Right hindlimb (tissue), 1 donor: ENCODE measurements at places on chromosomes 7 and 10.
A peak's percentile ranks its signal among the peaks of the same experiment; 100 is the strongest.

GRCh38 chr7:10156972-10157371 lies 816.7 kb upstream of the PHF14 start:
- no peak for DNase-seq

GRCh38 chr7:30925117-30925516 lies 13.5 kb downstream of the AQP1 start:
- DNase-seq: no peak

DNA sequence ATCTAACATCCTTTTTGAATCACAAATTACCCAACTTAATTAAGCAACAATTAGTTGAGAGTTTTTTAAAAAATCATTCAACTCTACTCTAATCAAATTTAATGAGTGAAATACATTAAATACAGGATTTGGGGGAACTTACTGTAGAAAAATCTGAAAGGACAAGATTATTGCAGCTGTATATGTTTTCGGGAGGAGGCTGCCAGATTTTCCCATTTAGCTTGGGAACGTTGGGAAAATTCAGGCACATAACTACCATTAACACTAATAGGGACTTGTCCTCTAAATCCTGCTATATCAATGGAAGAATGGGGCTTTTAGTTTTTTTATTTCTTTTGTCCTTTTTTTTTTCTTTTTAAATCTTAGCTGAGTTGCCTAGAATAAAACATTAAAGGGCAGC lies 691.4 kb upstream of the FZD8 start:
- DNase-seq: no peak

- no peak for DNase-seq
Measured at GRCh38 chr10:45308707-45309106, 6.7 kb downstream of the OR13A1 start.

DNA sequence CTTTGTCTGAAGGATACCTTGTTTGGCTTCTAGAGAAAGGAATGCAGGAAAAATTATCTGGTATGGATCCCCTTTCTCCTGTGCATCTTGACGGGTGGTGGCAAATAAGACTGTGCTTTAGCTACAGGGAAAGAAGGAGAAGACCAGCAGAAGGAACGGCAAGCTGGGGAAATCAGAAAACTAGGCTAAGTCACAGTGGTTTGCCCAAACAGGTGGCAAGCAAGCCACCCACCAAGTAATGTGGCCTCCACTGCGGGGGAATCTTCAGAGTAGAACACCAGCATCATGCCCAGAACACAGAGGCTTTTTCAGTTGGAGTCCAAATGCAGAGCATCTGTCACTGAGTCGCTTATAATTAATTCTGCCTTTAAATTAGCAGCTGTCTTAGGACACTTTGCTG lies 282.8 kb downstream of the PHF14 start:
- no peak for DNase-seq

DNA sequence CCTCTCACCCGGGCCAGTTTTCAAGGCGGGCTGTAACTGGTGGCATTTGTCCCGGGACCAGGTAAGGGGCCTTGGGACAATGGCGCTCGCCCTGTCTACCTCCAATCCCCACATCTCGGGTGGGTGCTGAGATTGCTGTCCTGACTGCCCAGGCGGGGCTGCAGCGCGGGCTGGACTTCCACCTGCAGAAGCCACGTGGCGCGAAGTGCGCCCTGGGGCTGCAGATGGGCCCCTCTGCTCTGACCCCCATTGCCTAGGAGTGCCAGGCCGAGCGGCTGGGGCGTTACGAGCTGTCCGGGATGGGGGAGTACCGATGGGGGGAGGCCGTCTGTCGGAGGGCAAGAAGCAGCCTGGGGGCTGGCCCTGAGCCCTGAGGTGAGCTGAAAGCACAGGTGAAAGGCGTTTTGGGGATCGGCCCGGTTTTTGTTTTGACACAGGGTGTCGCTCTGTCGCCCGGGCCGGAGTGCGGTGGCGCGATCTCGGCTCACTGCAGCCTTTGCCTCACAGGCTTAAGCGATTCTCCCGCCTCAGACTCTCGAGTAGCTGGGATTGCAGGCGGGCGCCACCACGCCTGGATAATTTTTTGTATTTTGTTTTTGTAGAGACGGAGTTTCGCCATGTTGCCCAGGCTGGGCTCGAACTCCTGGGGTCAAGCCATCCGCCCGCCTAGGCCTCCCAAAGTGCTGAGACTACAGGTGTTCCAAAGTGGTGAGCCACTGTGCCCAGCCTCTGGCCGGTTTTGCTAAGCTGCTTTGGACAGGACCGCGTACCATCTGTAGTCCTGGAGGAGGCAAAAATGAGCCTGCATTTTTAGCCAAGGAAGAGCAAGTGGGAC lies at the start of gene SFXN2:
TSS of gene SFXN2 (plus strand) at position 16 of the 835 bp plus-strand sequence. CDS start 12,001 bp downstream, outside the sequence.
- DNase-seq: no peak

- peak; percentile 65 for DNase-seq
Measured at GRCh38 chr10:114821915-114822443, 399 bp downstream of the FHIP2A start.

- no peak for DNase-seq
Measured at GRCh38 chr7:113521468-113521867, 397.3 kb downstream of the PPP1R3A start.

- peak; percentile 92 for DNase-seq
Measured at GRCh38 chr10:121536310-121536913, 61.8 kb downstream of the FGFR2 start.

- no peak for DNase-seq
Measured at GRCh38 chr10:48506147-48506917, 98.5 kb downstream of the ARHGAP22 start.

- no peak for DNase-seq
Measured at GRCh38 chr10:102593074-102593803, 51.0 kb upstream of the TRIM8 start.

DNA sequence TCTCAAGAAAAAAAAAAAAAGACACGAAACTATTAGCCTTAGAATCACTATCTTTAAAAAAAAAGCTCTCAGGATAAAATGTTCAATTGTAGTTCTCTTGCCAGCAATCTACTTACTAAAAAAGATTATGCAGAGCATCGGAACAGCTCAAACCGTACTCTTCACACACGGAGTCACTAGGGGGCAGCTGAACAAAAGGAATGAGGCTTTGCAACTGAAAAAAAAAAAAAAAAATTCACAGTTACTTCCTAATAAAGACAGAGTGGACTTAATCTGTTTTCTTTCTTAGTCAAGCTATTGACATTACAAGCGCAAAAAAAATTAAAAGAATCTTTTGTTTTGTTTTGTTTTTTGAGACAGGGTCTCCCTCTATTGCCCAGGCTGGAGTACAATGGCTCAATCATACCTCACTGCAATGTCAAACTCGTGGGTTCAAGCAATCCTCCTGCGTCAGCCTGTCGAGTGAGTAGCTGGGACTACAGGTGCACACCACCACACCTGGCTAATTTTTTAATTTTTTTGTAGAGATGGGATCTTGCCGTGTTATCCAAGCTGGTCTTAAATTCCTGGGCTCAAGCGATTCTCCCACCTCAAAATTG lies 11.5 kb downstream of the PMS2 start:
- DNase-seq: peak; percentile 53

DNA sequence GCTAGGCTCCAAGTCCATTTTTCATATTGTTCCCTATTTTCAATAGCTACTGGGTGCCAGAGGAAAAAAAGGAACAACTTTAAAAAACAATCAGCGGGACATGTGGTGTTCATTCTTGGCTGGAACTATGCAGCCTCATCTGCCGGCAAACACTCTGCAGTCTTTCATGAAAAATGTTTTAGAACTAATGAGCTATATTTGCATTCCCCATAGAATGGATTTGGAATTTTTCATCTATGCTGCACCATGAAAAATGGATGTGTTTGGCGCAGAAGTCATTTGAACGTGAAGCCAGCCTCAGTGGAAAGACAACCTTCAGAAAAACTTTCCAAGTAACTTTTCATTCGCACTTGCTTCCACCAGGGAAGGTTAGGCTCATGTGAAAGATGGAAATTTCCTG lies 270.5 kb downstream of the SKAP2 start:
- peak; percentile 55 for DNase-seq

DNA sequence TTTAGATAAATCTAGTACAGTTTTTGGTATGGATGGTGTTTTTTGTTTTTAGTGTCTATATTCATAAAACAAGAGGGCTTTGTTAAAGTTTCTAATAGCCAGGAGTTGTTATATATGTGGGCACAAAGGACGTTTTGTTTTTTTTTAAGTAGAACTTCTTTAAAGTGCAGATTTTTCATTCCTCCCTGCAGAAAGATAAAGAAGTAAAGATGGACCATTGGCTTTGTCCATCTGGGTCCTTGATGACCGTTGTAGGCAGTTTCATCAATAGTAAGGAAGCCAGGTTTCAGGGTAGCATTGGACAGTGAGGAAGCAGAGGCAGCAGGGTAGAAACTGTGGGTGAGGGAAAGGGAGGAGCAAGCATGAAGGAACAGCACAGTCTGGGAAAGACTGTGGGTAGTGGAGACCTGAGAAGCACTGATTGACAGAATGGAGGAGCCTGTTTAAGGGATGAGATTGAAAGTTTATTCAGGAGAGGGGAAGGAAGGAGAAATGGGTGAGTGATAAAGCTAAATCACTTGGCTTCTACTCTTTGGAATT lies 5.3 kb downstream of the CALU start:
- no peak for DNase-seq

GRCh38 chr7:26520483-26520882 lies 228.8 kb downstream of the SNX10 start:
- no peak for DNase-seq

DNA sequence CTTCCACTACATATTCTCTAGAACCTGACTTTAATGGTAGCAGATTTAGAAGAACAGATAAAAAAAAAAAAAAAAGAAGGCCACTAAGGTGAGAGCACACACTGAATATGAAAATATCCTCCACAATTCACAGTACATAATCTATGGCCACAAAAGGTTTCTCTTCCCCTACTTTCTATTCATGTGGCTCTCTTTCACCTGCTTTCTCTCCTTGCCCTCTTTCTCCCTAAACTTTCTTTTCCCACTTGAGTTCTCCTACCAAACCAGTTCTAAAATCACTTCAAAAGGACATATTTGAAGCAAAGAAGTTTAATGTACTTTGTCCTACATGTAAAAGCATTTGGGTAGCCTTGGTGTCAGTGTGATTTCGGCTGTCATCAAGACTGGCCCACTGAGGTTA lies 18.5 kb upstream of the DLX6 start:
- DNase-seq: no peak

GRCh38 chr7:154860621-154861375 lies 142.1 kb downstream of the PAXIP1 start:
- no peak for DNase-seq

DNA sequence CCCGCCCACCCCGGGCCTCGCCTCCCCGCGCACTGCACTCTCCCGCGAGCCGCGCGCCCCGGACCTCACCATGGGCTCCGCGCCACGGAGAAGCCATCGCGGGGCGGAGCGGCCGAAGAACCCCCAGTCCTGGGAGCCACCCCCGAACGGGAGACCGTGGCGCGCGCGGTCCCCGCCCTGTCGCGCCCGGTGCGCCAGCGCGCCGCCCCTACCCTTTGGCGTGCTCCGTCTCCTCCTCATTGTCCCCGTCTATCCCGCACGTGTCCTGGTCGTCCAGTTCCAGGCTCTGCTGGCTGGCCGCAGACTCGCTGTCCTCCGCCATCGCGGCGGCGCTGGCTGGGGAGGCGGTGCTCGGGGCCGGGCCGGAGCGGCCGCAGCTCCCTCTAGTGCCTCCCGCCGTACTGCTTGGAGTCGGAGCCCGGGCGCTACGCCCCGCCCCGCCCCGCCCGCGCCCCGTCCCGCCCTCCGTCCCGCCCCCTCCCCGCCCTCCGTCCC lies at the start of gene NMT2:
TSS of gene NMT2 (minus strand) at position 403 of the 495 bp plus-strand sequence. CDS start at position 322, 81 bp downstream.
- DNase-seq: no peak

- no peak for DNase-seq
Measured at GRCh38 chr7:12884856-12885440, 197.5 kb downstream of the ARL4A start.

DNA sequence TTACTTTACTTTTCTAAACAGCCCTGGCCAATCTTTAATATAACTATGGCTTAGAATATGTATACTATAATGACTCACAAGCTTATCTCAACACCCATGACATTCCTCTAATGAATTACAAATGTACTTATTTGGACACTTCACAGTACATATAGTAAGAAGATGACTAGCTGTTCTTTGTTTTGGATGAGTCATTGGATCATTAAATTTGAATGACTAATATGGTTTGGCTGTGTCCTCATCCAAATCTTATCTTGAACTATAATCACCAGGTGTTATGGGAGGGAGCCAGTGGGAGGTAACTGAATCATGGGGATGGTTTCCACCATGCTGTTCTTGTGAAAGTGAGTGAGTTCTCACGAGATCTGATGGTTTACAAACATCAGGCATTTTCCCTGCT lies 807.5 kb upstream of the SORCS1 start:
- DNase-seq: no peak

GRCh38 chr7:108232076-108232475 lies 101.9 kb upstream of the LAMB4 start:
- DNase-seq: no peak

DNA sequence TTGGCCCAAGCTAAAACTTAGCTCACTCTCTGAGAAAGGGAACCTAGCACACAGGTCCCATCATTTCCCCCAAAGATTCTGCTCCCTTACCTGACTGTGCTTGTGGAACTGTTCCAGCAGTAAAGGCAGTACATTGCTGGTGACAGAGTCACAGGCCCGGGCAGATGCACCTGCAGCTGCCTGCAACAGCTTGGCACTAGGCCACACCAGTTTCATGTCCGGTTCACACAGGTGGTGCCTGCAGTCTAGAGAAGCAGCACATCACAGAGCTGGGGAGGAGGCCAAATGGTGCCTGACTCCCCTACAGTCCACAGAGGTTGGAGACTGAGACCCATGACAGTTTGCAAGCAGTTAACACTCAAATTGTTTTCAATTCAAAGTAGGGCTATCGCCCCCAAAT lies 22.2 kb downstream of the ZDHHC16 start:
- DNase-seq: no peak

DNA sequence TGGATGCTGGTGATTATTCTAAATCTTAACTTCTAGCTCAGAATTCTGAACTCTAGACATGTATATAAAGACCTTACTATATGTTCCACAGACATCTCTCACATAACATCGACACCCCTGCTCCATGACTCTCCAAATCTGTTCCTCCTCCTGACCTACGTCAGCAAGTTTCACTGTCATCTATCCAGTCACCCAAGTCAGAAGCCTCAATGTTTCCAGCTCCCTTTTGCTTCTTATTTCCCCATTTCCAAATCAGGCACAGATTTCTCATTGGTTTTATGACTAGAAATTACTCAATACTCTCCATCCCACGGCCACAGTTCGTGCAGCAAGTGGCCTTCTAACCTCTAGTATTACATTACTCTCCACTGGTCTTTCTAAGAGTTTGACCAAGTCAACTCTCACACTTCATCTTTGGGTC lies 28.5 kb downstream of the EPC1 start:
- no peak for DNase-seq

- no peak for DNase-seq
Measured at GRCh38 chr10:49157229-49157628, 23.4 kb upstream of the FAM170B start.

DNA sequence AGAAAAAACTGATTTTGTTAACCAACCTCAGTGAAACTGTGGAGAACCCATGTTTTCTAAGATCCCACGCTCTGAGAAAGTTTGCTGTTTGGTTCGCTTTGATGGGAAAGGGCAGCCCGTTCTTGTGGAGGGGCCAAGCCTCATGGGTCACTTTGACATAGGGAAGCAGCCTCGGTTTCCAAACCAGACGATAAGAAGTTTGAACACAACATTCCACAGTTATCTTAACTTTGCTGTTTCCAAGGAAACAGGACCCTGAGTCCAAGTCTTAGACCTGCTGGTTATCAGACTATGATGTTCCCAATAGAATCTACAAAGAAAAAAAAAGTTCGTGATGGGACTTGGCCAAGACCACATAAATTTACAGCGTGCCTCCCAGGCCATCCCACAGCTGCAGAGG lies 182.3 kb downstream of the NRP1 start:
- no peak for DNase-seq

GRCh38 chr10:97063271-97063982 lies 122.3 kb downstream of the SLIT1 start:
- no peak for DNase-seq
